Stimulated activated CD4-positive, alpha-beta T cell treated with anti-CD3 and anti-CD28 coated beads, TNF-alpha, amount 100 ng/mL, for 24 hours (primary cell): ENCODE measurements at places on chromosomes 13 and 19.
A peak's percentile ranks its signal among the peaks of the same experiment; 100 is the strongest.

- no peak for DNase-seq
Observed at GRCh38 chr19:5897189-5897969, 6.2 kb downstream of the NDUFA11 start.

DNA sequence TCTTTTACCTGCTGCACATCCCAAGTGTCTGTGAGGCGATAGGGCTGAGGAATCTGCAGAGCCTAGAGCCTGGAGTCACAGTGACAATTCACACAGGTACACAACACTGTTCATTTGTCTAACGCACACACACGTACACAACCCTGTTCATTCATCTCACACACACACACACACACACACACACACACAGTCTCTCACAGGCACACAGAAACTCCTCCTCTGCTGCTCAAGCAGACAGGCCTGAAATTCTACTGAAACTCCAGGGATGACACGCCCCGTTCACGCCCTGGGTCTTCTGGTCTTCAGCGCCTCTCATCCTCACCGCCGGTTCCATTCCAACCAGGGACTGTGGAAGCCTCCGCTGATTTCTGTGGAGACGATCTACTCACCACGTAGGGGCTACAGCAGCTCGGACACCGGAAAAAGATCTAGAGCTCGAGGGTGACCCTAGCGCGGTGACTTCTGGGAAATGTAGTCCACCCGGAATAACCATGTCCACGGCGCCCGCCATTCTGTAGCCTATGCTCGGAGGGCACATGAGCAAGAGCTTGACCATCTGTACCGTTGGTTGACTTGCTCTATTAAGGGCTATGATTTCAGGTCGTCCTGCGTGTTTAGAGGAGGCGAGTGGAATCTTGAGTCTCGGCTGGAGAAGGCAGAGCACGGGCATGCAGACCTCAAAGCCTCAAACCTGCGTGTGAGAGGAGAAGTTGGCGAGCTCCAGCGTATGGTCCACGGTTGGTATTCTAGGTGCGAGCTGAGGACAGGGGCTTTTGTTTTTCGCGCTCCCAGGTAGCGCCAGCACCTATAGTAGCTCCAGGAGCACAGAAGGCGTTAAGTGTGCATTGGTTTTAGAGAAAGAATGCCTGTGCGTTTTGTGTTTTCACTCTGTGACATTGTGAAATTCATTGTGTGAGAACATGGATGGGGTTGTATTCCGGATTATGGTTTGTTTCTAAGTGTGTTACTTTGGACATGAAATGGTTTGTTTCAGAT, 33.4 kb downstream of the ZNF45 start:
- DNase-seq = peak; percentile 48

DNA sequence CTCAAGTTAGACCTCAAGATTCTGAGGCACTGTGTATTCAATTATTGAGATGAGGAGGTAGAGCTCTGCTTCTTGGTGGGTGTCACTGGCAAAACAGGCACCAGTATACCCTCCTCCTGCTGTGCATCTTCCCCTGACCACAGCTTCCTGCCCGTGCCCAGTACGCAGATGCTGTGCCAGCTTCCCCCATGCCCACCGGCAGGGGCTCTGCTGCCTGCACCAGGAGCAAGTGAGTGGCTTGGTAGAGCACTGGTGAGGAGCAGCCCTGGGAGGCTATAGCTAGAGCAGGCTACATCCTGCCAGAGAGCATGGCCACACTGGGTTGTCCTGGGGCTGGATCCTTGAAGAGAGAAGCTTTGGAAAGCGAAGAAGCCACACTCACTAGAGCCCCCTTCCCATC, 21.0 kb upstream of the RNF17 start:
- DNase-seq = no peak

GRCh38 chr13:23722726-23723453, 152.7 kb downstream of the TNFRSF19 start:
- DNase-seq = no peak

GRCh38 chr19:43643326-43643725, 3.7 kb upstream of the CADM4 start:
- DNase-seq = no peak
